ENCODE measurements at places on chromosomes 5 and 9.

GRCh38 chr5:75756981-75757380 is 39.7 kb upstream of the POC5 start:
- DNase-seq: no peak

- DNase-seq: no peak
These were observed 56.3 kb upstream of the ELL2 start for GRCh38 chr5:96017951-96018350.

DNA sequence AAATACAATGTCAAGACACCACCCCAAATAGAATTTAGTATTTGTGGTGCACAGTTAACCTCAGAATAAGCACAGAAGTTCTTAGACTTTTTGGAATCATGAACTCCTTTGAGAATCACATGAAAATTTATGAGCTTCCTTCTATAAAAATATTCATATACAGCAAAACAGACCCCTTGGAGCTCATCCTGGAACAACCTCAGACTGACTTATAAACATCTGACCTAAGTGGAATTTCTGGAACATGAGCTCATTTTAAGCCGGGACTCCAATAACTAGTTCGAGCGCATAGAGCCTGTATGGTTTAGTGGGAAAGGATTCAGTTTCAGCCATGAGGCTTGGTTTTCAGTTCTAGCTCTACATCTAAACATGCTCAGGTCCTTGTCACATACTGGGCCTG is 192.3 kb downstream of the DEPDC1B start:
- no peak for DNase-seq

GRCh38 chr5:153926201-153926600 is 112.5 kb downstream of the FAM114A2 start:
- DNase-seq: no peak

GRCh38 chr9:127076860-127077643 is 45.4 kb downstream of the ANGPTL2 start:
- no peak for DNase-seq

GRCh38 chr9:89574309-89574708 is 30.5 kb upstream of the GADD45G start:
- DNase-seq: no peak

- no peak for DNase-seq
These were observed 3.5 kb downstream of the DNLZ start for GRCh38 chr9:136359774-136360718.

- no peak for DNase-seq
These were observed 138.6 kb downstream of the C5orf15 start for GRCh38 chr5:133829786-133830185.

DNA sequence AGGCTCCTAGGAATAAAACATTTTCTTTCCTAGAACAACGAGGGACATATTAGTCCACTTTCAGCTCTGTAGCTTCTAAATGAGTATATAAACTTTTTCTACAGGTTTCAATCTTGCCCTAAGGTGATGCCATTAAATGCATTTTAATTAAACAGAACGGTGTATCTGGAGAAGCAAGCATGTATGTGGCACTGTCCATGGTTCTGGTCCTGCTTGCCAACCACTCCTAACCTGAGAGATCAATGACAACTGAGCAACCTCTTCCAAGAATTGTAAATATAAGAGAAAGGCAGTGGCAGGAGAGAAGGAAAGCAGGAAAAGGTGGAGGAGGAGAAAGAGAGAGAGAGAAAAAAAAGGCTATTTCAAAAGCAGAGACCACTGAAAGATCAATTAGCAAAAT is 95.6 kb upstream of the SPOCK1 start:
- no peak for DNase-seq

DNA sequence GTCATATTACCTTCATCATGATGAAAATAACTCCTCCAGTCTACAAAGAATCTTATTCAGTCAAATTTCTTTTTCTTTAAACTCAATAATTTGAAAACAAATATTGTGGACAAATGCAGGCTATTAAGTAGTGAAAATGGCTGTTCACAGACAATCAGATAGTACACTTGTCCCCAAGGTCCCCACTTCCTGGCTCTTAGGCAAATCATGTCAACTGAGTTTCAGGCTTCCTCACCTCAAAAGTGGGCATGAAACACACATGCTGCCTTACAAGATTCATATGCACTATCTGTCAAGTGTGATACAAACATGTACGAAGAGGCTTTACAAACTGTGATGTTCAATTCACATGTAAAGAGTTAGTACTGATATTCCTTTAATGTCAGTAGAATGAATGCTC is 385.2 kb upstream of the SEMA6A start:
- DNase-seq: no peak

- no peak for DNase-seq
These were observed 110.3 kb upstream of the TBC1D2 start for GRCh38 chr9:98365781-98366180.

- no peak for DNase-seq
These were observed 184.1 kb downstream of the MARCHF11 start for GRCh38 chr5:15995341-15996052.

DNA sequence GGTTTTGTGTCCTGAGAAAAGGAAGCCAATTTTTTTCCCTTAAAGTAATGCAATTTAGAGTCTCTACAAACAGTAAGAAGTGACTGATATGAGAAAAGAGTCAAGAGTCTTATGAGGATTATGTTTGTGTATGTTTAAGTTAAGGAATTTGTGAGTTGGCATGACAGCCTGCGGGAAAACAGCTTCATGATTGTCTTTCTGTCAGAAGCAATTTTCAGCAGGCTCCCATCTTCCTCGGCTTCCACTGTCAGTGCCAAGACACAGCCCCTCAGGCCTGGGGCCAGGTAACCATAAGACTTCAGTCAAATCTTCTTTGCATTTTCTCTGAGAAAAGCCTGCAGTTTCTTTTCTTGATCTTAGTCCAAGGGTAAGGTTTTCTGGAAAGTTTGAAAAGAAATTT is 17.0 kb upstream of the SELENOP start:
- no peak for DNase-seq

DNA sequence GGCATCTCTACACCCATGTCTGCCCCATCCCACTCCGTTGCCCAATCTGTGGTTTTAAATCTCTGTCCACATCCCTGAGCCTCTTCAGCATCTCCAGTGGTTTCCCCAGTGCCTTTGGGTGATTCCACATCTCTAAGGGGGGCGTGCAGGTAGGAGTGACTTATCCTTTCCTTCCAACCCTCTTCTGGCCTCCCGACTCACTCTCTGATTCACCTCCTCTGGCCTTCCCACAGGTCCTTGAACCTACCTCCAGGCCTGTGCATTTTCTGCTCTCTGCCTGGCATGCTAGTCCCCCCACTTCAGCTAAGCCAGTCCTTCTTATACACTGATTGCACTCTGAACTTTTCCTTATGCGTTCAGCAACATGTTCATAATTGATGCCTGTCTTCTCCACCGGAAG is 99.0 kb downstream of the RALGPS1 start:
- no peak for DNase-seq

DNA sequence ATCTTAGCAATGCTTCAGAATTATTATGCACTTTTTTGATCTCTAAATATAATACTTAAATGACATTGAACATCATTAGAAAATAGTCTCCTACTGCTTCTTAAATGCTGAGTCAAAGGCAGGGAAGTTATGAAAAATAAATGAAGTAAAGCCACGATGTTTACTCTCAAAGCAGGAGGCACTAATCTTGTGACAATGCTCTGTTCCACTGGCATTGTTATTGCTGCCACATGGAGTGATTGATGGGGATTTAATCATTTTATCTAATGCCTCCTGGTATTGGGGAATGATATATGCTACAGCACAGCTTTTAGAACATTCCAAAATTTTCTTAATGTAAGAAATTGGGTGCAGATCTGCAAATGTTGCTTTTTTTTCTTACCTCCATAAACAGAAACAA is 1655.4 kb upstream of the NUDT12 start:
- DNase-seq: no peak

GRCh38 chr5:111975133-111975532 is 218.1 kb upstream of the NREP start:
- no peak for DNase-seq

DNA sequence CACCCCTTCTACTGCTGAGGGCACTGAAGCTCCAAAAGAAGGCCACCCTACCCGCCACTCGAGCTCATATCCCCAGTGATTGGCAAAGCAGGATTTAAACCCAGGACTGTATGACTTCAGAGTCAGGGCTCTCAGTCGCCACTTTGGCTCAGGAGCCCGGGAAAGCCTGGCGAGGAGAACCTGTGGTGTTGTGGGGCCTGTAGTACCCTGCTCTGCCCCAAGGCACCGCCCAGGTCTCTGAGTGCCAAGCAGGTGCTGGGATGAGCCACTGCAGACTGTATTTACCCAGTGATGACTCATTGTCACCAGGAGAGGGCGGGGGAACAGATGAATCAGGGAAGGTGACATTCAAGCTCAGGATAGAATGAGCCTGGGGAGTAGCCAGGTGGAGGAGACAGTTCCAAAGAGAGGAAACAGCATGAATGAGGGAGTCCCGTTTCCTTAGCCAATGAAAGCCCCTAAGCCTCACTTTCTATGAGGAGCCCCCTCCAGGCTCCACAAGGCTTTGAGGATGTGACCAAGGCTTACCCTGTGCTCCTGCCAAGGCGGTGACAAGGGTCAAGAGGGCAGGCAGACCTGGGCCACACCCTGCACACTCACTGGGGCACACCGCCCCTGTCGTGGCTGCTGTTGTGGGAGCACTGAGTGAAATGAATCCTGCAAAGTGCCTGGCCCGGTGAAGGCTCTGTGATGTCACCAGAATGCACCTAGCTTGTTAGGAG is 17.8 kb upstream of the DPM2 start:
- peak; percentile 84 for DNase-seq

DNA sequence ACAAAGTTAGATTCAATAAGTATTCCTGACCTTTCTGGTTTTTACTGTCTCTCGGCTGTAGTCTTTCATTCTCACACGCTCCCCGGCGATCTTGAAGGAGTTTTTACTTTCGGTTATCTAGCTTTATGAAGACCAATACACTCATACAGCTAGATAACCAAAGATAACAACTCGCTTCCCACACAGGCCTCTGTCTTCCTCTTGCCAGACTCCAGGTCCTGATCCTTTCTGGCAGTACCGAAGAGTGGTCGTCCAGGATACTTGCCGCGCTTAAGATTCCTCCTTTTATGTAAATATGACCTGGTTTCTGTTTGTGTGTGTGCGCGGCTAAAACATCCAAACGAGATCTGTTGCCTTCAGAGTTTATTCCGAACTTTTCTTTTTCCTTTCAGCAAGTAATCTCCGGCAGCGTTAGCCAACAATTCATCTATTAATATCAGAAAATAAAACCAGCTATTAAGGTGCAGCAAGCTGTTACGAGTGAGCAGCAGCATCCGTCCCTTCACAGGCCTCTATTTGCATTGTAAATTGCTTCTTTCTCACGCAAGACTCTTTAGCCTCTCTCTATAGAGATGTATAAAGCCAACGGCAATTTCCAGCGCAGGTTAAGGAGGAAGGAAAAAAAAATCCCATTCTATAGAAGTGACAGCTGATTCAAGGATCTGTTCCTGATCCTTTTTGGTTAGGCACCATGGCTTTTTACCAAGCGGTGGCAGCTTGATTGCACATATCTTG is 216.1 kb downstream of the MEF2C start:
- DNase-seq: no peak

DNA sequence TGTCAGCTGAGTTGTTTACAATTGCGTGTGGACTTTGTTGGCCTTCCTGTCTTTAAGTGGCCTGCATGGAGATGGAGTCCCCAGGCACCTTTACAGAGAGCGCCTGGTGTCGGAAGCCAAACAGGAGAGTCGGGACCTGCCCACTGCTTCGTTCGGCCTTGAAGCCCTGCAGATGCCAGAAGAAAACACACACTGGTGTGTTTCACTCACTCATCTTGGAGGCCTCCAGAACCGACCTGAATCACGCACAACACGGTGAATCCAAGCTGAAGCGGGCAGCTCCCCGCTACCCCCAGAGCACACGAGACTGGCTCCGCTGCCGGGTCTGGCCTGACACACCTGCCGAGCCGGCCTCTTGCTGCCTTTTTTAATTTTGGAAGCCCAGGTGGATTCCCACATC is 419.4 kb upstream of the IRX4 start:
- no peak for DNase-seq

- DNase-seq: no peak
These were observed 229.3 kb downstream of the RFX3 start for GRCh38 chr9:3296536-3296935.

- DNase-seq: no peak
These were observed 54.0 kb downstream of the PPIP5K2 start for GRCh38 chr5:103174147-103174546.

GRCh38 chr9:125999504-125999881 is 252.3 kb downstream of the PBX3 start:
- DNase-seq: no peak

- no peak for DNase-seq
These were observed 15.4 kb downstream of the LMAN2 start for GRCh38 chr5:177336112-177336511.

DNA sequence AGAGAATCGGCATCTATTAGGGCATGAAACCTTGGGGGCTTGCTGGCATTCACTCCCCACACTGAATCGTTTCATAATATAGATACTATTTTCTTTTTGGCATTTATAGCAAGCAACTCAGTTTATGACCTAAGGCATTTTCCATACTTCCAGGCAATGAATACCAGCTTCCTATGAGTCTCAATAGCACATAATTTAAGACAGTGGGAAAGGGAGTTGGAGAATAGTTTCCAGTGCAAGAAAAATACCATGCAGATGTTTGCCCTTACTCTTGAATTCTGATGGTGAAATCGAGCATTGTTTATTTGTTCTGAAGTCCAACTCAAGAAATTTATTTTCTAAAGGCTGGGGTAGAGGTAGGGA is 175.8 kb upstream of the KLF9 start:
- no peak for DNase-seq

DNA sequence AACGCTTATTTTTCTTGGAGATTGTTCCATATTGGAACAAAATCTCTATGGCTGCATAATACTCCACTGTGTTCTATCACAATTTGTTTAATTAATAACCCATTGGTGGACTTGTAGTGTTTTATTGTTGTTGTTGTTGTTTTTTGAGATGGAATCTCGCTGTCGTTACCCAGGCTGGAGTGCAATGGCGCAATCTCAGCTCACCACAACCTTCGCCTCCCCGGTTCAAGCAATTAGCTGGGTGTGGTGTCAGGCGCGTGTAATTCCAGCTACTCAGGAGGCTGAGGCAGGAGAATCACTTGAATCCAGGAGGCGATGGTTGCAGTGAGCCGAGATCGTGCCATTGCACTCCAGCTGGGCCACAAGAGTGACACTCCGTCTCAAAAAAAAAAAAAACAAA is 38.7 kb downstream of the SPRY4 start:
- DNase-seq: no peak

DNA sequence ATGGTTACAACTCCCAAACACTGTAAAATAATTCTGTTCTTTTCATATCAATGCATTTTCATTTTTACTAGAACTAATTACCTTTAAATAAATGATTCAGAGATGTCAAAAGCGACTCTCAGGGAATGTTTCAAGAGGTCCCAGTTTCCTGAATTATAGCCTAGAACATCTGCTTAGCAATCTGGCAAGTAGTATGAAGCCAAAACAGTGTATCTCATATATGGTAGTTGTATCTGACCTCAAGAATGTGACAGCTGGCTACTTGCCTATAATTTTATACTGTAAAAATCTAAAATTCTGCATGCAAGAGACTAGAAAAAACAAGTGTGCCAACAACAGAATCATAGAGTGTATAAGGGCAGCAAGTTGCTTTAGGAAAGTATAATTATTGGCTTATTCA is 187.7 kb upstream of the POU5F2 start:
- DNase-seq: no peak

- no peak for DNase-seq
These were observed 8.5 kb downstream of the DOCK8 start for GRCh38 chr9:223152-223551.
